ENCODE measurements at places on chromosomes 3 and 15.

- DNase-seq = no peak
These were observed 32.9 kb downstream of the CD200R1L start for GRCh38 chr3:112813723-112814171.

DNA sequence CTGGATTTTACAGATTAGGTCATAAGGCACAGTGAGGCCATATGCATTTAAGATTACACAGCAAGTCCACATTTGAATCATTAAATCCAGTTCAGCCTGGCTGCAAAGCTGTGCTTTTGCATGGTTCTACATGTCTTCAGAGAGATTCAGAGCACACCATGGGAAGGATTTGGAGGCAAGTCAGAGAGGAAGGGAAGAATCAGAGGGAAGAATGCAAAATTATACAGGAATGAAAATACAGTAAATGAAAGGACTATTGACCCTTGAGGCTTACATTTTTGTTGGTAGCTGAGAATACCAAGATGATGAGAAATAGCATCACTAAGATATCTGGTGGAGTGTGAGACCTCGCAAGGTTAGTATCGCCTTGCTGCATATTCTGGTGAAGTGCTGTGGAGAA lies 13.9 kb downstream of the FILIP1L start:
- DNase-seq = no peak

- DNase-seq = peak; percentile 65
These were observed 3.5 kb upstream of the SHISA5 start for GRCh38 chr3:48507256-48508061.

DNA sequence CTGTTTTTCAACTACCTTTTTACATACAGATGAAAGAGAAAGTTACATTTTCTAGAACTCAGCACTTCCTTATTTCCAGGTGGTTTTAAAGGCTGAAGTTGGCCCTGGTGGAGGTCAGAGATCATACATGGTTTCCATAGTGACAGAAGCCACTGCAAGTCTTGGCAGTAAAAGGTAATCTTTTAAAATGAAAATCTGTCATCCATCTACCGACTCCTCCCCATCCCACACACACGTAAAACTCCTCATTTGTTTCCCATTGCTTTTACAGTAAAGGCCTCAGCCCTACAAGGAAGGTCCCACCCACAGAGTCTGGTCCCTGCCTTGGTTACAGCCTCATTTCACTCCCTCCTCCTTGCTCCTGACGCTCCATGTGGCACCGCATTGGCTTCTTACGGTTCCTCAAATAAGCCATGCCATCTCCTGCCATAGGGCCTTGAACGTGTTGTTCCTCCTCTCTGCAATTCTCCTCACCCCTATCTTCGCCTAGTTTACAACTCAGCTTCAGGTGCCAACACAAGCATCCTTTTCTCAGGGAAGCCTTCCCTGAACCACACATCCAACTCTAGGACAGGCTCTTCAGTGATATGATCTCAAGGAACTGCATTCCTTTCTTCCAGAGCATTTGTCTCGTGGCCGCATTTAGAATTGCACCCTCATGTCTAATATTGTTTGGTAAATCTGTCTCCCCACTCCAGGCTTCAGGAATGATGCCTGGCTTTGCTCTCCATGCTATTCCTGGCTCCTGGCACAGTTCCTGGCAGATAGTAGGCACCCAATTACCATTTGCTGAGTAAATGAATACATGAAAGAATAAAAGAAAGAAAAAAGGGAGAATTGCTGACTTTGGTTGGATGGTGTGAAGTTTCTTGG lies 2.6 kb downstream of the CYP19A1 start:
- no peak for DNase-seq

- no peak for DNase-seq
These were observed 63.8 kb downstream of the AKAP13 start for GRCh38 chr15:85444122-85444745.

- no peak for DNase-seq
These were observed 72.2 kb downstream of the NR1D2 start for GRCh38 chr3:24017305-24017704.

DNA sequence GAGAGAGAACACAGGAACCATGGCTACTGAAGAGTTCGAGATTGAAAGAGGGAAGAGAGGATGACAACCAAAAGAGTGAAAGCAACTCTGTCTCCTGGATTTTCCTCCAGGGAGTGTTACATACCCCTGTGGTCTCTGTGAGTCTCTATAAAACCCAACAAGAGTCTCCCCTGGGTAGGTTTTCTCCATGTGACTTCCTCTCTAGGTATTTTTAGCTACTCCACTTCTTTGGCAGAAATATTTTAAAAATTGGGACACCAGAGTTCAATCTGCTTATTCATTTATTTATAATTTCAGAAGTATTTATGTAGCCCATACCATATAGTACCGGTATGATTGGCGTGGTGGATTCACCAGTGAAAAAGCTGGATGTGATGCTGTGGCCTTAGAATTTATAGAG lies 671.7 kb upstream of the NR2F2 start:
- no peak for DNase-seq

Data from stimulated activated CD8-positive, alpha-beta memory T cell treated with anti-CD3 and anti-CD28 coated beads, Interleukin-15, amount 100 ng/mL, for 4 hours (primary cell).